DMS 273 treated with DMSO at 0.1 percent for 48 hours (cell line): ENCODE measurements at places on chromosomes 5 and 9.

DNA sequence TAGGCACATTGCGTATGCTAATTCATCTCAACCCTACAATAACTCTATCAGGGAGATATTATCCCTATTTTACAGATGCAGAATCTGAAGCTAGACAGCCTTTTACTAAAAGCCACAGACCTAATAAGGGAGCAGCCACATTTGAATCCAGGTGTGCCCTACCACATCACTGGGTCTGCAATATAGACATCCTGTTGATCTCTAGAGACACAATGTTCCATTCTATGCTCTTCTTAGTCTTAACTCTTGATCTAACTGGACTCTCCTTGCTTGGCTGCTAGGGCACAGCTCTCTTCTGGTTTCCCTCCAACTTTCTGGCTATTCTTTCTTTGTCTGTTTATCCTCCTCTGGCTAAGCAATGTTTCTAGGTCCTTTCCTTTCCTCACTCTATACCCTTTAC, 1.4 kb upstream of the SPATA6L start:
- DNase-seq = no peak

- peak; percentile 3 for DNase-seq
These were observed 142.4 kb downstream of the YIPF5 start for GRCh38 chr5:144028058-144028457.

DNA sequence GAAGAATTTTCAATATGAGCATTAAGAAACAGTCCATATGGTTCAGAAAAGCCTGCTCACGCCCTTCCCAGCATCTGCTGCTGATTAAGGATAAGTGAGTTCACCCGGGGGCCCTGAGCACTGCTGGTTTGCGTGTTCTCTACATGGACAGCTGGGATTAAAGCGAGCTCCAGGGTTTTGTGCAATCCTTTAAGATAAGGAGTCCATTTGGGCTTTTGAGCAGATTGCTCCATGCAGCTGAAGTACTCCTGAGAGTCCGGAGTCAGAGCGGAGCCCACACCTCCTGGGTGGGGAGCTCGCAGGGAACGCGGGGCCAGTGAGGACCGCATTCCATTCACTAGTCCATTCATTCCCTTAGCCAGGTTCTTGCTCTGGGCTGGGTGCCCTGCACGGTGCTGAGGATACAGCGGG, 149.3 kb upstream of the COL5A1 start:
- DNase-seq = peak; percentile 86

GRCh38 chr9:29657821-29658220, 2084.5 kb upstream of the C9orf72 start:
- no peak for DNase-seq

DNA sequence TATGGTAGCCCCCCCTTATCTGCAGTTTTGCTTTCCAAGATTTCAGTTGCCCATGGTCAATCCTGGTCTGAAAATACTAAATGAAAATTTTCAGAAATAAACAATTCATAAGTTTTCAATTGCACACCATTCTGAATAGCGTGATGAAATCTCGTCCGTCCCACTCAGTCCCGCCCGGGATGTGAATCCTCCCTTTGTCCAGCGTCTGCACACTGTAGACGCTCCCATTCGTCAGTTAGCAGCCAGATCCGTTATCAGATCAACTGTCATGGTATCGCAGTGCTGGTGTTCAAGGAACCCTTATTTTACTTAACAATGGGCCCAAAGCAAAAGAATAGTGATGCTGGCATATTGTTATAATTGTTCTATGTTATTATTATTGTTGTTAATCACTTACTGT, 98.6 kb downstream of the TMEM215 start:
- no peak for DNase-seq

DNA sequence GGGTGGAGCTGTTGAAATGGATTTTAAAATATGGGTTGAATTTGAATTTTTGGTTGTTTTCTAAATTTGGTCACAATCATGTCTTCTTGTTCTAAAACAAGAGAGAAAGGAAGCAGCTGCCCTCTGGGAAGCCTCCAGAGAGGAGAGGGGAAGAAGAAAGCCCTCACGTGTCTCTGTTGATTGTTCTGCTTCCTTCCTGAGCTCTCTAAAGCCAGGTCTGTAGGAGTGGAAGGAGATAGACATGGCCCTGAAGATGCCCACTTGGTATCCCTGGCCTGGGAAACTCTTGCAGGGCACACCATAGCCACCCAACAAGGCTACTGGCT, 59.6 kb downstream of the GALNT12 start:
- DNase-seq = no peak

DNA sequence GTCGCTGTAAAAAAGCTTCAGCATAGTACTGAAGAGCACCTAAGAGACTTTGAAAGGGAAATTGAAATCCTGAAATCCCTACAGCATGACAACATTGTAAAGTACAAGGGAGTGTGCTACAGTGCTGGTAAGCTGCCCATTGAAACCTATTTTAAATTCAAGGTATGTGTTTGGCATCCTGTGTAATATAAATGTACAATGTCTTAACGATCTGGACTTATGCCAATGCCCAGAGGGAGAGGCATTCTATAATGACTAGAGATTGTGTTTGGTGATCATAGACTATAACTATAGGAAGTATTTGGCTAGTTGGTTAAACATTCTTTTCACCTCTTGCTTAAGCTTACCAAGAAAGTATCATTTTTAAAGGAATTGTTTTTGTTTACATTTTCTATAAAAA, 95.7 kb downstream of the INSL6 start:
- DNase-seq = no peak

DNA sequence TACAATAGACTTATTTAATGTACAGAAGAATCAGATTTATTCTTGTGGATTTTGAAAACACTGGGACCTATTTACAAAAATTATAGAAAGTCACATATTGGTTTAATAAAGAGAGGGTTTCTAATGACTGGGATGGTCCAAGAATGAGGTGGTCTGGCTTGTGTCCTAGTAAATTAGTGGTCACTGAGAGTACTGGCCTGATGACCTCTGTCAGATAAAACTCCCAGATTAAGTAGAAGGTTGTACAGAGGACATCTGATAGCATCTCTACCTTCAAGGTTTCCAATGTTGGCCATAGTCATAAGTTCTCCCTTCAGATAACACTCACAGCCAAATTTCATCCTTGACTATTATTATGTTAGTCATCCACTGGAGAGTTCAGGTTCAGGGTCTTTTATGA, 692.9 kb downstream of the MTRR start:
- DNase-seq = no peak

- peak; percentile 8 for DNase-seq
These were observed 31.8 kb upstream of the CKS2 start for GRCh38 chr9:89278997-89279739.

DNA sequence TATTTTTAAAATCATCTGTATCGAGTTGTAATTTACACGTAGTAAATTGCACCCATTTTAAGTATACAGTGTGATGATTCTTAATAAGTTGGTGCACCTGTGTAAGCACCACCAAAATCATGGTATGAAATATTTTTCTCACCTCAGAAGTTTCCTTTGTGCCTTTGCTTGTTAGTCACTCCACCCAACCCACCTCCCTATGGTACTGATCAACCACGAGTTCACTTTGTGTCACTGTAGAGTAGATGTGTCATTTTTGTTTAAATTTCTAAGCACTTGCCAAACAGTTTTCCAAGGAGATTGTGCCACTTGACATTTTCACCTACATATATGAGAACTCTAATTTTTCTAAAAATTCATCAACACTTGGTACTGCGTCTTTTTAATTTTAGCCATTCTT, 806.5 kb downstream of the TLR4 start:
- no peak for DNase-seq

DNA sequence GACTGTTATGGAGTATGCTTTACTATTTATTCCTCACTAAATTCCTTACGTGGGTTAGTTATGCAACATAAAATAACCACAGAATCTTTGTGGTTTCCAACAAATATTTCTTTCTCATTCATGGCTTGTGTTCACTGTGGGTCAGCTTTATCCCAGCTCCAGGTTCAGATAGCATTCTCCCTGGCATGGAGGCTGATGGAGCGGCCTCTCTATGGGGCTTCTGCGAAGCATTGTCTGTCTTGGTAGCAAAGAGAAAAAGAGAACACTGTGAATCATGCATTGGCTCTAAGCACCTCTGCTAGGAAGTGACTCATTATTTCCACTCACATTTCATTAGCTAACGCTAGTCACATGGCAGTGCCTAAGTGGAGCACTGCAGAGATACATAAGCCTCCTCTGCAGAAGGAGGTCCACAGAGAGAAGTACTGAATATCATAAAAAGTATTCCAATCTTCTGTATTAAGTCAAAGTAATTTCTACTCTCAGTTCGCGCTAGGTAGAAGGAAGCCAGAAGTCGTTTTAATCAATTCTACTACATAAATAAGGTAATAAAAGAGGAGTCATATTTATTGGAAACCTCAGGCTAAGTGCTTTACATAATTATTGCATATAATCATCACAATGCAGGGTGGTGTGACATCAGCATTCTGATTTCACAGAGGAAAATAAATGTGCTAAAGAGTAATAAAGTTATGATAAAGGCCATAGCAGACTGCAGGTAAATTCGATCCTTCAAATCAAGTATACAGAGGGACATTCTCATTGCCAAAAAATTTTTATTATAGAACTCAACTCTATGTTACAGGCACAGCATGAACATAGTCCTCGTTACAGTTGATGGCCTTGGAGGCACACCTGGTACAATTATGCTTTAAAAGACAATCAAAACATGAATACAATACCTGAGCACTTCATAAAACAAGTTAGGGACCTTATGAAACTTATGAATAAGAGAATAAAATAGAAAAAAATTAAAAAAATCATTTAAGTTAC, 531.1 kb downstream of the CETN3 start:
- DNase-seq = no peak

DNA sequence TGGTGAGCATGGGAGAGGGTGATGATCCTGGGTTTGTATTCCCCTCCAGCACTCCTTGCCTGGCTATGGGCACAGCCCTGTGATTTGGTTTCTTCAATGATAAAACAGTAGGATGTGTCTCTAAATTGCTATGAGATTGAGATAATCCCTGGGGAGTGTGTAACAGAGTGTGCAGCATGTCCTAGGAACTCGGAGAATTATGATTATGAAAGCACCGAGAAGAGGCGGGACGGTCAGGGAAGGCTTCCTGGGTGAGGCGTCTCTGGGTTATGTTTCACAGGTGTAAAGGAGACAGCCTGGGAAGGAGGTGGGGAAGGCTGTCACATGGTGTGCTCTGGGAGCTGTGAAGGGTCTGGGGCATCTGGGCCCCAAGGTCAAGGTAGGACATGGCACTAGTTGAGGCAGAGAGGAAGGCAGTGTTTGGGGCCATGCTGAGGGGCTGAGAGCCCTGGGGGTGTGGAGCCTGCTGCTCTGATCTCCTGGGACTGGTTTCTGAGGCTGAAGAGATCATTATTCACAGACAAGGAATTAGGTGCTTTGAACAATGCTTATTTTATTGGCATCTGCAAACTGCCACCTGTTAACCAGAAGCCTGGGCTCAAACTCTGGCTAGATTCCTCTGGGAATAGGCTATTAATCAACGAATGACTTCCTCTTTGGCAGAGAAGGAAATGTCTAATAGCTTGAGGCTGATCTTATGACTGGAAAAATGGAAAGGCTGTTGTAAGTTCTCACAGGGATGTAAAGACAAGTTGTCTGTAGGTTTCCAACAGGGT, 73.8 kb upstream of the IL12B start:
- DNase-seq = peak; percentile 27

- DNase-seq = no peak
These were observed 64.6 kb downstream of the GABRB2 start for GRCh38 chr5:161481922-161482321.

DNA sequence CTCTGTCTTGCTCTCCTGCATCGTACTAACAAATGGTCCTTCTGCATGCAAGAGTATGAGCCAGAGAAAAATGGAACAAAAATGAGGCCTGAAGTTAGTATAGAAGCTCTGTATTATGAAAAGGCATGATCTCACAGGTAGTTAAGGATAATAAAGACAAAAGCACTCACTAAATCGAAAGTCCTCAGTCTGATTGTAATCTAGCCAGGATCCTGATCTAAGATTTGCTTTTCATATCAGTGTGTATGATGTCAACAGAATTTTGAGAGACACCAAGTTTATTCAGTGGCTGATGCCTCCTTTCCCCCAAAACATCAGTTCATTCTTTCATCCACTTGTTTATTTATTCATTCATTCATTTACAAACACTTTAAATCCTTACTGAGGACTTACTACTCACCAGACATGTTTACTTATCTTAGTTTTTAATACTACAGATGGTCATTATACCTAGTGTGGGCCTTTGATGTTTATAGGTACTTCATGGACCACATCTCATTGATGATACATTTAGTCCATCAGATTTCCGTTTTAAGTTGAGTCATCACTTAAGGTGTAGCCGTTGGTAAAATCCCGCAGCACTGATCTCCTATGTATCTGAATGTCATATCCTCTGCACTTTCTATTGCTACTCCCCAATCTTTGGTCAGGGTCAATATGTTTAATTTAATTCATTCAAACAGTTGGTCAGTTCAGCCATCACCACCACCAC, 105.2 kb upstream of the DHFR start:
- no peak for DNase-seq

- no peak for DNase-seq
These were observed 25.6 kb downstream of the C5orf15 start for GRCh38 chr5:133942614-133943474.

- DNase-seq = no peak
These were observed 2.7 kb downstream of the RPL37 start for GRCh38 chr5:40832345-40832744.

- no peak for DNase-seq
These were observed 47.4 kb downstream of the NDUFS4 start for GRCh38 chr5:53607886-53608285.

DNA sequence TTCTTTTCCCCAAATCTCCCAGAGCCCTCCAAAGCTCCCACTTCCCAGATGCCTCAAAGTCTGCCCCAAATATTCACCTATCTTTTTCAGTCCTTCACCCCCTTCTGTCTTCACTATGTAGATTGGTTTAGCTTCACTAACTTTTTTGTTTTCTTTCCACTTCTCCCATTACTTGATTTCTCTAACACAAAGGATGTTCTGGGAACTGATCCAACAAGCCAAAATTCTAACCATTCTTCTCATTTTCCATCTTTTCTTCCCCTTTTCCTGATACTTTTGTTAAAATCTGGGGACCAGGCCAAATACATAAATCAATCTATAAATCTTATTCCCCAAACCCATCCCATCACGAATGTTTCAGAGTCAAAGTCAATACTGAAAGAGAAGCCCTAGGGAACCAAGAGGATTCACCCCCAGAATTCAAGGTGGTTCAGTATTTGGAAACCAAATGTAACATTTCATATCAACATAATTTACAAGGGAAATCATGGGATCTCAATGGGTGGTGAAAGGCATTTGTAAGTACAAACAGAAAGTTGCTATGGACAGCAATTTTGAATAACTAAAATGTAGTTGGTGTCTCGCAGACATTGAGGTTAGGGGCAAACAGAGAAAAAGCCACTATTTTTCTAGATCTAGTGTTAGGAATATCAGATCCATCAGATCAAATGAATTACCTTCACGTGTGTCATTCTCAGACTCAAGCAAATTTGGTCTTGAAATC, 35.3 kb downstream of the APTX start:
- no peak for DNase-seq

DNA sequence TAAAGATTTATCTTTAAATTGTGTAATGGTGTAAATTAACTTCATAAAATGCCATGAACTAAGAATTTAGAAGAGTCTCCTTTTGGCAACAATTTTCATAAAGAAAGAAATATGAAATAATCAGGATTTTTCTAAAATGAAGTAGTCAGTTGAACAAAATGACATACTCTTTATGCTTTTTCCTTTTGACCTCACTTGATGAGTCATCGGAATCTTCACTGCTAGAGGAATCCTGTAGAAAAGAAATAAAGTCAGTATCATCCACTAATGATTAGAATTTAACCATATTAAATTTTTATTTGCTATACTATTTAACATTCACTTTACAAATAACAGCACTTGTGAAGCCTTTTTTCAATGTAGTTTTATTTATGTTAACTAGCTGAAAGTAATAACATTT, 26.1 kb downstream of the CHD1 start:
- no peak for DNase-seq

GRCh38 chr9:95411054-95411892, 93.8 kb upstream of the FANCC start:
- DNase-seq = no peak
